ENCODE measurements at places on chromosomes 11 and 22.

DNA sequence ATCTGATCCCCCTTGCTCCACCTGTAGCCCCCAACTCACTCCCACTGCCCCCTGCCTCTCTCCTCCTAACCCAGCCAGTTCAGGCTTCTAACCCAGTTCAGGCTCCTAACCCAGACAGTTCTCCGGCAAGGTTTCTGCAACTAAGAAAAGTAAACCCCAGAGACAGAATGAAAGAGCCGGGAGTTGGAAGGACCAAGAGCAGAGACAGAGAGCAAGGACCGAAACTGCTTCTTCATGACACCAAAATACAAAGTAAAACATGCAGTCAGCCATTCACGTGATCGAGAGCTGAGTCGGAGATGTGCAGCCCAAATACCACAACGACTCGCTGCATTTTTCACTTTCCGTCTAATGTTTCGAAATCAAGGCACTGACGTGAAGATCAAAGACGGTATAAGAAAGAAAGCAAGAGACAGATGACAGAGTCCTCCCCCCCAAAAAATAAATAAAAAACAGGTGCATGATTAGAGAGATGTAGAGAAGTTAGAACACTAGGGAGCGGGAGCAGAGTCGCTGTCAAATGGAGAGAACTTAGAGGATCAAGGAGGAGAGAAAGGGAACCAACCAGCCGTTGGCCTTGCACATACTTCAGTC is 884 bp downstream of the IL10RA start:
- peak; percentile 46 for DNase-seq

- no peak for DNase-seq
Measured at GRCh38 chr11:113339929-113340589, 25.7 kb downstream of the TTC12 start.

GRCh38 chr11:114296605-114297372 is 590 bp downstream of the NNMT start:
- no peak for DNase-seq

DNA sequence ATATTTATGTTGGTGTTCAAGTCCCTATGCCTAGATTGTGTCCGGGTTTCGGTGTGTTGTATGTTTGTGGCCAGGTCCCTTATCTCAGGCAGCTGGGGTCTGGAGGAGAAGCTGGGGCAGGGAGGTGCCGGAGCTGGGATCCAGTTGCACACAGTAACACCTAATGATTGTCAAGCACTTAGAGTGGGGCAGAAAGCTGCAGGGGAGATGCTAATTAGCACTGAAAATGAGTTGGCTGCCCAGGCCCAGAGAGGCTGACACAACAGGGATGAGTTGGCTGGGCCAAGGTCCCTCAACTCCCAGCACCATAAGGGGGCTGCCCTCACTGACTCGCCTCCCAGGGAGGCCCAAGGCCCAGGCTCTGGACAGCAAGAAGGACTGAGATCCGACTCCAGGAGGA is 12.2 kb downstream of the PDE2A start:
- DNase-seq = no peak
